ENCODE measurements at places on chromosomes 3 and 15.

DNA sequence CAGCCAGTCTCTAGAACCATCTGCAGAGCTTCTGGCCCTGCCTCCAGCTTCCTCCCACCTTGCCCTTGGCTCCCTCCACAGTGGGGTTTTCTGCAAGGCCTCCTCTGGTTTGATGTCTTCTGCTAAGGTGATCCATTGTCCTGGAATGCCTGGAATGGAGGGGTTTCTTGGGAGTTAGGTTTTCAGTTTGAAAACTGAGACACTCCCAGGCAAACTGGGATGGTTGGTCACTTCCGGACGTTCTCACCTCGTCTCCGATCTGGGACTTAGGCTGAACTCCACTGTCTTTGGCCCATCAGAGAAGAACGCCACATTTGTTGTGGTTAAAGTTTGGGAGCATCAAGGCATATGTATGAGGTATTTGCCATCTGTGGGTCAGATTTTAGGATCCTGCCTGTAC is 77.4 kb upstream of the KLHL25 start:
- DNase-seq: no peak

GRCh38 chr3:186596568-186597287 is 16.1 kb upstream of the AHSG start:
- no peak for DNase-seq

DNA sequence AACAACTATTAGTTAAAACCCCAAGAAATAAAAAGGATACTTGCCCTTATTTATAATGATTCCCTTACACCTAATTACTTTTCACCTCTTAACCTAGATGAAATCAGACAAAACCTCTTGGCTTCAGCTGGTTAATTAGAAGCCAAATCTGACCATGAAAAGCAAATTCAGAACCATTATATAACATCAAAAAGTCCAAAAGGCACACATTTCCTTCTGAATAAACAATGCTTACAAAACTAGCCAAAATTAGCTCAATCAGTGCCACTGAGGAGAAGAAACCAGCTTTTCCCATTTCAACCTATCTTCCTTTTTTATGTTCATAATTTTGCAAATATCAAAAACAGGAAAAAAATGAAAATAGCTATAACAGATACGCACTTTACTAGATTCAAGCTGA is 3.2 kb downstream of the EHHADH start:
- no peak for DNase-seq

DNA sequence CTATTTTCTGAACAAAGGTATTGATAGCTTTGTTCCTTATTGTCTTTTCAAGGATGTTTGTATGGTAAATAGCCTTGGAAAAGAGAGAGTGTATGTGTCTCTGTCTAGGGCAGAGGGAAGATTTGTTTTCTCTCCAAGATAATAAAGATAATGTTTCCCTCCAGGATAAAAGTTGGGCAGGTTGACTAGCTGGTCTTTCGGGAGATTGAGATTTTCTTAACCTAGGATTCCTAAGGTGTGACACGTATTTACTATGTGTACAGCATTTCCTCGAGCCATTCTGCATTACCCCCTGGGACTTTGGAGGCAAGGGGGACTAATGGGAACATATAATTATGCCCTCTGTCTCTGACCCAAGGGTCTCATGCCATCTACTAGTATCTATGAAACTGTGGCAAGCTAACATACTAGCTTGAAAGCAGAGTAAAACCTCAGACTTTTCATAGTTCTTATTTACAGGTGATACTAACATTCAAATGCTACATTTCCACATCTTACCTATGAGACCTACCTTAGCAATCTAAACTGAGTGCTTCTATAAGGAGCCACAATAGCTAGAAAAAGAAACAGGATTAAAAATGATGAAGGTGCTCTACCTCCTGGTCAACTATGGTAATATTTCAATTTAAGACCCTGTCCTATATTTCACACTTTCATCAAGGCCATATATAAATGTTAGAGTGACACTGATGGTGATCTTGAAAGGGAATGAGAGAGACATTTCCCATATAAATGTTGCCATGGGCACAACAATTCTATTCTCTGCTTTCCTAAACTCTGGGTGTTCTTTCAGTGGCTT is 252.9 kb upstream of the CBLB start:
- no peak for DNase-seq

DNA sequence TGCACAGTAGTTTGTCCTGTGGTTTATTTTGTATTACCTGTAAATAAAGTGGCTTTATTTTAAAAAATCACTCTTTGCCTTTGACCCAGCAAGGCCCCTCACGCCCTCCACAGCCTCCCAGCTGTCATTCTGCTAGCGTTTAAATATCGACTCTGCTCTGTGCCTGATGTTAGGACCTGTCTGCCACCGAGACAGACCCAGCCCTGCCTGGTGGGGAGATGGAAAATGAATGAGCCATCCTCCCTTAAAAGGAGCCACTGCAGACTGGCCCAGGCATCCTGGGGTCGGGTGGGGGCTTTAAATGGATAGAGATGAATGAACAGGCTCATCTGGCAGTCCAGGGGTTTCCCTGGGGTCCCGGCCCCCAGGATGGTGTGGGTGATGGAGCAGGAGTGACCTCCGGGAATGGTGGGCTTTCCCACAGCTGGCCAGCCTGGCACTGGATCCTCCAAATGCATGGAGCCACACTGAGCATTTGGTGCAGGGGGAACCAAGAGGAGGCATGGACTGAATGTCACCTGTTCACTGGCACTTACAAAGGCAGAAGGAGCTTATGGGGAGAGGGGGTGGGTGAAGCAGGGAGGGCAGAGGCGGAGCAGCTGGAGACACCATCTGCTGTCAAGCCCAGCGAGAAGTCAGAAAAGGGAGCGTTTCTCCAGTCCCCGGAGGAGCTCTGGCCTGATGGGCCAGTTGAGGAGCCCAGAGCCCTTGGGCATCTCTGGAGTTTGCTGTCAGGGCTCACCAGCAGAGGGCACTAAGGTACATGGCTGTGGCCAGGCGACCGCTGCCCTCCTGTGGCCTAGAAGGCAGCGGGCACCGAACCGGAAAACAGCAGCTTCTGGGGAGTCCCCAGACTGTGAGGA is 11.9 kb downstream of the GRM2 start:
- no peak for DNase-seq

DNA sequence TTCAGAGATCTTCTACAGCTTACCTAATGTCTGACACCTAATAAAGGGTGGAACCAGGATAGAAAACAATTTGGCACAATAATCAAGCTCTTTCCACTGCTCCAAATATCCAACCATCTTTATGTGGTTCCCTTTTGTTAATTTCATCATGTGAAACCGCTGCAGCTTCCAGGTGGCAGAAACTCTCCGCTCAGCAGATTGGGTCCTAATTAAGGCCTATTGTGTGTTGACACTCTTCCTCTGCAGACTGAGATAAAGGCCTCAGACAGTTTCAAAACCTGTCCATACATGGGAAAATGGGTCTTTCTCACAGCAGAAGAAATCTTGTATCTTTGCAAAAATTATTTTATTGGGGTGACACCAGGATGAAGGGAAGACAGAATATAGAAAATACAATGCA is 1002.4 kb upstream of the SEMA6D start:
- no peak for DNase-seq

- DNase-seq: no peak
Observed at GRCh38 chr3:13080591-13080990, 7.4 kb upstream of the IQSEC1 start.

DNA sequence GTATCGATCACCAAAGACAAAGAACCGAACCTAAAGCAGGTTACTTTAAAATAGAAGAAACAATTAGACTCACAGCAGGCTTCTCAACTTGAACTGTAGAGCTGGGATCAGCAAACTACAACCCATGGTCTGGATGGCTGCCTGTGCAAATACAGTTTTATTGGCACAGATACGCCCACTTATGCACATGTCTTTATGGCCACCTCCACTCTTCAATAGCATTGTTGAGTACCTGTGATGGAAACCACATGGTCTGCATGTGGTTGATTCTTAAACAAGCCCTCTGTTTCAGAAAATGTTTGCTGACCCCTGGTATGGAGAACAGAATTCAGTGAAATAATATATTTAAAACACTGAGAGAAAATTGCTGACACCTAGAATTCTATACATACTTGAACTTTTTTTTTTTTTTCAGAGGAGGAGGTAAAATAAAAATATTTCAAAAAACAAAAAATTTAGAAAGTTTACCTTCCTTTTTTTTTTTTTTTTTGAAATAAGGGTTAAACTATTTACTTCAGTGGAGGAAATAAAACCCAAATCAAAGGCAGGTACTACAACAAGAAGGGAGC is 263.8 kb upstream of the ATP10A start:
- no peak for DNase-seq

DNA sequence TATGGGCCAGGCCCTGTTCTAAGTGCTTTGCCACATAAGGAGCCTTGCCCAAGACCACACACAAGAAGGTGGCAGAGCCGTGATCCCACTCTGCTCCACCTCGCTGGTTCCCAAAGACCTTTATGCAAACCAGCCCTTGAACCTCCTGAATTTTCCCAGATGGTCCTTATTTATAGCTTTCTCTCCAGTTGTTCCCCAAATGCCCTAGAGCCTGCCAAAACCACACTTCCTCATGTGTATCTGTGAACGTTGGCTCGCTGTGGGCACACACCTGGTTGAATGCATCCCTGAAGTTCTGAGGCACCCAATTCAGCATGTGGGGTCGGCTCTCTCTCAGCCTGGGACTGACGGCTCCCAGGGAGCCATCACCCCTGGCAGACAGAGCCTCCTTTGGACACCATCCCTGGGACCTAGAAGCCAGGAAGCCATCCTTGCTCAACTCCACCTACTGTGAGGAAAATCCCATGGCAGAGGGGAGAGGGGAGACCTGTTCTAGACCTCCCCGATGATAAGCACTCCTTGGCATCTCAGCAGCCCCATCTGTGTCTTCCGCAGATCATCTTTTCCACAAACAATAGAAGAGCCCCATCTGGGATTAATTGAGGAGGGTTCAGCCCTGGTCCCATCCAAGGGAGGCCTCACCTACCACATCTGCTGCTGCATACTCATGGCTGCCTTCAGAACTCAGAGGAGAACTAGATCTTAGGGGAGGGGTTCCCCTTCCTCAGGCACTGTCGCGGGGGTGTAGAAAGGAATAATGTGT is 42.3 kb upstream of the LIMD1 start:
- no peak for DNase-seq

DNA sequence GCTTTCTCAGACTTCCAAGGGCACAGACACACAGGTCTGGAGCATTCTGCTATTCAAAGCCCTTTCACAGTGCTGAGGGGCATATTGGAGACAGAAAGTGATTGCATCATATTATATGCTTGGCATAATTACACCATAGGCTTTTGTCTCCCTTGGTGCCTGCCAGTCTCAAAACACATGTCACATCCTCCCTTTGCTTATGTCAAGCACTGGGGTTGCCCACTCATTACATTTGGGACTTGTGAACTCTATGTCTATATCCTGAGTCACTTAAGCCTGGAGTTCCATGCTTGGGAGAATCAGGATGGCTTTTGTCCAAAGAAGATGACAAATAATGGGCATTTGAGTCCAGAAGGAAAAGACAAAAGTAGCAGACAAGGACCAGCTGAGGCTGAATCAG is 12.3 kb upstream of the PDZRN3 start:
- DNase-seq: no peak

GRCh38 chr3:46266598-46266997 is 24.3 kb downstream of the CCR3 start:
- no peak for DNase-seq

- DNase-seq: no peak
Observed at GRCh38 chr3:8152821-8153418, 348.7 kb upstream of the LMCD1 start.

- no peak for DNase-seq
Observed at GRCh38 chr3:171950373-171950772, 89.0 kb upstream of the FNDC3B start.

DNA sequence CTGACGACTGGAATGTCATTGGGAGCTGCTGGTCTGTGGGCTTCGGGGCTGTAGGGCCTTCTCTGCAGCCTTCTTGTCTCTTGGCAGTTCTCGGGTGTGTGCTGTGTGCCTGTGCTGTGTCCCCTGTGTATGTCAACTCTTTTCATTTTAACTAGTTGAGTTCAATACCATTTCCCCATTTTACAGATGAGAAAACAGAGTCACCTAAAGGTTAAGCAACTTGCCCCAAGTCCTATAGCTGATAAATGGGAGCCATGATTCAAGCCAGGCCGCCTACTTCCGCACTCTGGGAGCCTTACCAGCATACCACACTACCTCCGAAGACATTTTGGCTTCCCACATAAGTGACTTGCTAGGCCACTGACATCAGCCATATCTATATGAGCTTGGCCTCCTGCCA is 85.7 kb downstream of the FAM81A start:
- DNase-seq: no peak

GRCh38 chr3:3855056-3855455 is 55.8 kb downstream of the LRRN1 start:
- DNase-seq: no peak

DNA sequence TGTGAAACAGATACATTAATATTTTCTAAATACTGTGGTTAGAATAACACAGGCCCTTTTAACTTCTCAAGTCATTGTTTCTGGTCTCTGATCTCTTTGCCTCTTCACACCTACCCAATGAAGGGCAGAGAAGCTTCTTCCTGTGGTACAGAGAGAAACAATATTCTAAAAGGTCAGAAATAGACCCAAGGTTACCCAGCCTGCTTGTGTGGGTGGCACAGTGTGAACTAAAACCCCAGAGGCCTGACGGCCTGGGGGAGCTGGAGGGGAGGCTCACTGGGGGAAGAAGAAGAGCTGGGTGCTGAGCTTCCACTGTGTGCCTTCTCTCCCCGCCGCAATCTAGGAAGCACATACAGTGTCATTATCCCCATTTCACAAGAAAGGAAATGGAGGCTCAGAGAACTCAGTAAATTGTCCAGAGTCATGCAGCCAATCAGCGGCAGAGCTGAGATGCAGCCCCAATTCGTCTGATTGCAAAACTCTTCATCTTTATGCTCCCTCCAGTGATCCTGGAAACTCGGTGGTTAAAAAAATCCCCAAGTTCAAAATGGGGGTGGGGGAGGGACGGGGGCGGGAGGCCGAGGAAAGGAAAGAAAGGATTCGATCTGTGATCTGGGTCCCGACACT is 64.1 kb upstream of the HEG1 start:
- no peak for DNase-seq

- DNase-seq: no peak
Observed at GRCh38 chr3:114567771-114568170, 273.9 kb downstream of the TIGIT start.

GRCh38 chr3:85102781-85103180 is 144.0 kb downstream of the CADM2 start:
- DNase-seq: no peak

DNA sequence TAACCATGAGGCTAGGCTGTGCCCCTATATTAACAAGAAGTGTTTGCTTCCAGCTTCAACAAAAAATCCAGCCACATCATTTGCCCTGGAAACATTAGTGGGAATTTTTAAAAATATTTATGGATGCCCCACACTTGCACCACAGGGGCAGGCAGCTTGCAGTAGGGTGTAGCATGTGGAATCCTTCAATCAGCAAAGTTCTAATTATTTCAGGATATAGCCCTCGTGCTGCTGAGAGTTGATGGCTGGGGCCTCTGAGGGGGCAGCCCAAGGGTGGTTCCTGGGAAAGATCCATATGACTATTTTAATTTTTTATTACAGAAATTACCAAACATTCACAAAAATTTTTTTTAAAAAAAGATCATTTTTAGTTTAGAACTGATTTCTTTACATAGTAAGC is 35.1 kb upstream of the LMCD1 start:
- no peak for DNase-seq
